ENCODE measurements at places on chromosomes 4 and X.

- DNase-seq, result no peak
Observed at GRCh38 chr4:169131556-169132208, 121.6 kb upstream of the CBR4 start.

DNA sequence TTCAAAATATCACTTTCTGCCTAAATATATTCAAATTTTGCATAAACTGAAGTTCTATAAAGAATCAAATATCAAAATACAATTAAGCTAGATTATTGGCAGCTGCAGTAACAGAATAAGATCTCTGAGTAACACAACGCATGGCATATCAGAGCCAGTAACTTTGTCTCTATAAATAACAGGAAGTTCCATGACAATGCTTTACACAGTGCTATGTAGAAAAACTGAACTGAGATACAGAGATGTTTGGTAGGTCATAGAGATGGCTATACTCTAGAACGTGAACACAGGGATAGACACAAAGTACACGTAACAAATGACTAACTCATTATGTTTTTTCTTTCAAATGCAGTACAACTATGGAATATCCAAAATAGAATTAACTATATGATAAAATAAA is 18.2 kb downstream of the UBE2D3 start:
- no peak for DNase-seq

GRCh38 chrX:110222497-110223257 is 95.2 kb downstream of the AMMECR1 start:
- no peak for DNase-seq

DNA sequence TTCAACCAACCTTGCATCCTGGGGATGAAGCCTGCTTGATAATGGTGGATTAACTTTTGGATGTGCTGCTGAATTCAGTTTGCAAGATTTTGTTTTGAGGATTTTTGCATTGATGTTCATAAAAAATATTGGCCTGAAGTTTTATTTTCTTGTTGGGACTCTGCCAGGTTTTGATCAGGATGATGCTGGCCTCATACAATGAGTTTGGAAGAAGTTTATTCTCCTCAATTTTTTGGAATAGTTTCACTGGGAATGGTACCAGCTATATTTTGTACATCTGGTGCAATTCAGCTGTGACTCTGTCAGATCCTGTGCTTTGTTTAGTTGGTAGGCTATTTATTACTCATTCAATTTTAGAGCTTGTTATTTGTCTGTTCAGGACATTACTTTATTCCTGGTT is 340.3 kb upstream of the TRAM1L1 start:
- DNase-seq, result no peak

DNA sequence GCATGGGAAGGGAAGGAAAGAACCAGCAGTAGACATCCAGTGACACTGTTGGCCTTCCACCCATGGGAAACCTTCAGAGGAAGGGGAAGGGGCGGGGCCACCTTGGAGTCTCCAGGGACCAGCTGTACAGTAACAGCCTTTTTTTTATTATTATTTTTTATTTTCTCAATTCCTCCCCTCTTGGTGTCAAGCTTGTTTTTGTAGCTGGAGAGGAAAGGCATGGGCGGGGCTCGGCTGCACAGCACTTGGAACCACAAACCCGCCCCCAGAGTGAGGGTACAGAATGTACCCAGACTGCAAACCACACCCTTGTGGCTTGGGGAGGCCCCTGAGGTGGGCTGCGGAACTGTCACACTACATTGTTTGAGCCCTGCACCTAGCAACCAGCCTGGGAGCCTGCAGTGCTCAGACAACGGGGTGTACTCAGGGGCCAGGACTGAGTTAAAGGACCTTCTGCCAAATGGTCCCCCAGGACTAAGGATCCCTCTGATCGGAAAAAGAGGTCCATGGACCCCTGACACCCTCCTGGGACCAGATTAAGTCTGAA is 45.7 kb downstream of the PRPS1 start:
- DNase-seq, result peak; percentile 71

GRCh38 chrX:19625612-19626011 is 110.3 kb upstream of the MAP3K15 start:
- DNase-seq, result peak; percentile 1

GRCh38 chrX:134443020-134443419 is 16.9 kb upstream of the HPRT1 start:
- no peak for DNase-seq

- DNase-seq, result no peak
Observed at GRCh38 chr4:3630136-3630597, 97.9 kb upstream of the LRPAP1 start.
